Activated CD8-positive, alpha-beta memory T cell treated with anti-CD3 and anti-CD28 coated beads for 48 hours (primary cell): ENCODE measurements at places on chromosomes 6 and 20.

DNA sequence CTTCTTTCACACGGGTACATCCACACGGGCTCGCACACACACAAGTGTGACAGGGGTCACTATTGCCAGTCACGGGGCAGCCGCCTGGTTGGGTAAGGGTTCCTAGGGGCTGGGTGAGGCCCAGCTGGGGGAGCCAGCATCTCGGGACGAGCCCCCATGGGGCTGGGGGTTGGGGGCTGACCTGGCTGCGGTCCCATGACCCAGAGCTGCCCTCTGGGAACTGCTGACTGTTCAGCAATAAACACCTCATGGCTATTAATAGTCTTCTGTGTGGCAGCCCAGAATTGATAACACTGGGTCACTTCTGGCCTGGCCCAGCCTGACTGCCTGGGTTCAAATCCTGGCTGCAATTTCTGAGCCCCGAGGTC, 23.8 kb downstream of the VEGFA start:
- no peak for DNase-seq

GRCh38 chr6:89859744-89860143, 30.1 kb downstream of the CASP8AP2 start:
- no peak for DNase-seq

DNA sequence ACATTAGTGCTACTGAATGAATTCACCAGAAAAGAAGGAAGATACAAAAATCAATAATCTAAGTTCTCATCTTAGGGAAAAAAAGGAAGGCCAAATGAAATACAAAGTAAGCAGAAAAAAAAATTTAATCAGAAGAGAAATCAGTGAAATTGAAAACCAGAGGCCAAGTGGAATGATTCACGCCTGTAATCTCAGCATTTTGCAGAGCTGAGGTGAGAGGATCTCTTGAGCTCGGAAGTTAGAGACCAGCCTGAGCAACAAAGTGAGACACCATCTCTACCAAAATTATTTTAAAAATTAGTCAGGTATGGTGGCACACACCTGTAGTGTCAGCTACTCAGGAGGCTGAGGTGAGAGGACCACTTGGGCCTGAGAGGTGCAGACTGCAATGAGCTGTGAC, 21.2 kb upstream of the ASF1A start:
- DNase-seq: no peak

DNA sequence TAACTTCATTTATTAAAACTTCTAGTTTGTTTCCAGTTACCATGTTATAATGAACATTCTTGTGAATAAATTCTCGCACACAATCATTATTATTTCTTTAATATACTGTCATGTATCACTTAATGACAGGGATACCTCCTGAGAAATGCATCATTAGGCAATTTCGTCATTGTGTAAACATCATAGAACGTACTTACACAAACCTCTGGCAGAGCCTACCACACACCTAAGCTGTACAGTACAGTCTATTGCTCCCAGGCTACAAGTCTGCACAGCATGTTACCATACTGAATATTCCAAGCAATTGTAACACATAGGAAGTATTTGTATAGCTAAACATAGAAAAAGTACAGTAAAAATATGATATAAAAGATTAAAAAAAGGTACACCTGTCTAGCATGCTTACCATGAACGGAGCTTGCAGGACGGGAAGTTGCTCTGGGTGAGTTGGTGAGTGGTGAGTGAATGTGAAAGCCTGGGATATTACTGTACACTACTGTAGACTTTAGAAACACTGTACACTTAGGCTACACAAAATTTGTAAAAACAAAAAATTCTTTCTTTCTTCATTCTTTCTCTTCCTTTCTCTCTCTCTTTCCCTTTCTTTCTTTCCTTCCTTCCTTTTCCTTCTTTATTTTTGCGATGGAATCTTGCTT, 268.2 kb upstream of the SOX4 start:
- DNase-seq: no peak

DNA sequence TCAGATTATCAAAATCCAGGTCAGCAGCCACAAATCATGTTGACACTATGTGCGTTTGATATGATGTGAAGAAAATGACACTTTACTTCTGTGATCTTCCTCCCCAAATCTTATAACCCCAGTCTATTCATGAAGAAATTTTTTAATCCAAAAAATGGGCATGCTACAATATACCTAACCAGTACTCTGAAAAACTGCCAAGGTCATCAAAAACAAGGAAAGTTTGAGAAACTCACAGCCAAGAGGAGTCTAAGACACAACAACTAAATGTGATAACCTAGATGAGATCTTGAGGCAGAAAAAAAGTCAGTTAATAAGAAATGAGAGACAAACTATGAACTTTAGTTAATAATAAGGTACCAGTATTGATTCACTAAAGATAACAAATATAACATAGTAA, 200.6 kb upstream of the IRAK1BP1 start:
- DNase-seq: no peak

DNA sequence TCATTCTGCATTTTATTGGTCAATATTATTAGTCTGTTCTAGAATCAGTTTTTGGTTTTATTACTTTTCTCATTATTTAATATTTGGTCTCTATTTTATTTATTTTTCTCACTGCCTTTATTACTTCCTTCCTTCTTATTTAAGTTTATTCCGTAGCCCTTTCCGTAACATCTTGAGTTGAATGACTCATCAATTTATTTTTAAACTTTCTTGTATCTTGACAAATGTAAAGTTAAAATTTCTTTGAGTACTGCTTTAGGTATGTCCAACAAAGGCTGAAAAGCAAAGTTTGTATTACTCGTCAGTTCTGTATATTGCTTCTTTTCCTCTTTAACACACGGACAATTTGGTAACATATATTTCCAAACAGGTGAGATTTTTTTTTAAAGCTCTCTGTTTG, 192.0 kb downstream of the CD109 start:
- DNase-seq: no peak

- DNase-seq: no peak
These were observed 142.4 kb downstream of the FNDC1 start for GRCh38 chr6:159311618-159312017.

- DNase-seq: no peak
These were observed 80.6 kb downstream of the CDYL start for GRCh38 chr6:4856785-4857184.

GRCh38 chr20:8427419-8428040, 295.5 kb downstream of the PLCB1 start:
- no peak for DNase-seq

- no peak for DNase-seq
These were observed 398.0 kb upstream of the PLCB4 start for GRCh38 chr20:8670893-8671215.

- DNase-seq: no peak
These were observed 75.2 kb downstream of the WDR27 start for GRCh38 chr6:169626649-169627048.

DNA sequence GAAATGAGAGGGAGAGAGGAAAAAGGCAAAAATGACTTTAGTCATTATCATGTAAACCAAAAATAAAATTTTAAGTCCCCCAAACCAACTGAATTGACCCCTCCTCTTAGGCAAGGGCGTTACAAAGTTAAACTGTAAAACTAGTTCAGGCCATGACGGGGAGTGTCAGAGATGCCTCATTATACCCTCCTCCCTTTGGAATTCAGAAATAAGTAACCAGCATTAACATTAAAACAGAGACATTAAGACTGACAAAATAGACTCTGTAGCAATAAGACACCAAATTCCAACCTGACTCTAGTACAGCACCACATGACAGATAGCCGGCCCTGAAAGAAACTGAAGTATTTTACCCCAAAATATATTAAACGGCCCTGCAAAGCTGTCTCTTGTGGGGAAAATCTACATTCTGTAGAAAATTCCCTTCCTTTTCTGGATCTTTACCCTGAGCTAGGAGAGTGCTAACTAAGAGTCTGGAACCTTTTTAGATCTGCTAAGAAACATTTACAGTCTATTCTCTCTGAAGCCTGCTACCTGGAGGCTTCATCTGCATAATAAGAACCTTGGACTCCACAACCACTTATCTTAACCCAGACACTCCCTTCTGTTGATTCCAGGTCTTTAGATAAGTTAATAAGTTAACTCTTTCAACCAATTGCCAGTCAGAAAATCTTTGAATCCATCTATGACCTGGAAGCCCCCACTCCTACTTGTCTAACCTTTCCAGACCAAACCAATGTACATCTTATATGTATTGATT, 150.7 kb downstream of the PKHD1 start:
- no peak for DNase-seq

- DNase-seq: no peak
These were observed 38.1 kb downstream of the CDS2 start for GRCh38 chr20:5164645-5165625.

GRCh38 chr6:14665827-14666724, 548.5 kb downstream of the CD83 start:
- DNase-seq: no peak

DNA sequence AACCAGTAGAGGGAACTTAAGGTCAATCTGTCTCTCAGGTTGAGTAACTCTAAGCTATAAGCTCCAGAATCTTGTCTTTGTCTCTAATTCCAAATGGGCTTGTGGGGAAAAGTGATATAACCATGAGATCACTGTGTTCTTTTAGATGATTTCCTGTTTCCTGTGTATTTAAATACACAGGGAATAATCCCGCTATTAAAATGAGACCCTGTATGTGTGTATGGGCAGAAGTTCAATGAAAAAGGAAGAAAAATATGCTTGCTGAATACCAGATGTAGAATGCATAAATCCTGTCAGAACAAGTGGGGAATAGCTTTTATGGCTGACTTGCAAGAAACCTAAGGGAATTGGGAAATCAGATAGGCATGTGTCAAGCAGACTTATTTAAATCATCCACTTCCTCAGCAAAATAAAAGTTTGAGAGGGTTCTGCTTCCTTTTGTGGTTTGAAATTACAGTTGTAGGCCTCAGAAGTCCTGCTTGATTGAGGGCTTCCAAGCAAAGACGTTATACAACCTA, 164.7 kb upstream of the PDE7B start:
- DNase-seq: no peak

- DNase-seq: no peak
These were observed 10.9 kb upstream of the ADGRF4 start for GRCh38 chr6:47687432-47687831.

DNA sequence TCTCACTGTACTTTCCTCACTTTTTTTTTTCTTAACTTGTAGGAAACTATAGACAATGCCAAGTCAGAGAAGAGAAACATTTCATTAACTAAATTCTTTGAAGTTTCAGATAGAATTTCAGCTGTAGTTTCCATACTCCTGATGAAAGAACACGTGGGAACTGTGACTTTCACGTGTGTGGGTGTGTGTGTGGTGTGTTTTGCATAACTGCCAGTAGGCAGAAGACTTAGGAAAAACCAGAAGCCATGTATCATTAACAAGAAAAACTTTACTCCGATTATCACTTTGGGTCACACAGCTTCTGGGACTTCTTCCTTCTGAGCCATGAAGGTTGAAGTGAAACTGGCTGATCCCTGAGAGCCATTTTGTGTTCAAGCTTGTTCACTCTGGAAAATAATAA, 483.3 kb downstream of the TFAP2B start:
- DNase-seq: no peak

DNA sequence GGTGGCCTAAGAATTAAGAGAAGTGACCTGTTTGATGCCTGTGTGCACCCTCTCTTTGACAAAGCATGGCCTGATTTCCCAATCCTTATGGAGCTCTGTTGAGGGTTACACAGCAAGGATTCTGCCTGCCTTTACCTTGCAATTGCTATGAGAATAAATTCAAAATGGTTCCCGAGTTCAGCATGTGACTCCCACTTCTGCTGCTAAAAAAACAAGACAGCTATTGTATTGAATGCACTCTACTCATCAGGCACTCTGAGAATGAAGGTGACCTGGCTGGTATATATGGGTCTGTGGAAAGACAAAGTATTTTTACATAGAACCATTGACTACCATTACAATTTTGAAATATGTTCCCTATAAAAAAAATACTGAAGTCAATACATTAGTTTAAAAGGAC, 190.3 kb downstream of the ATXN1 start:
- no peak for DNase-seq

GRCh38 chr6:169451065-169451838, 197.6 kb upstream of the THBS2 start:
- no peak for DNase-seq

DNA sequence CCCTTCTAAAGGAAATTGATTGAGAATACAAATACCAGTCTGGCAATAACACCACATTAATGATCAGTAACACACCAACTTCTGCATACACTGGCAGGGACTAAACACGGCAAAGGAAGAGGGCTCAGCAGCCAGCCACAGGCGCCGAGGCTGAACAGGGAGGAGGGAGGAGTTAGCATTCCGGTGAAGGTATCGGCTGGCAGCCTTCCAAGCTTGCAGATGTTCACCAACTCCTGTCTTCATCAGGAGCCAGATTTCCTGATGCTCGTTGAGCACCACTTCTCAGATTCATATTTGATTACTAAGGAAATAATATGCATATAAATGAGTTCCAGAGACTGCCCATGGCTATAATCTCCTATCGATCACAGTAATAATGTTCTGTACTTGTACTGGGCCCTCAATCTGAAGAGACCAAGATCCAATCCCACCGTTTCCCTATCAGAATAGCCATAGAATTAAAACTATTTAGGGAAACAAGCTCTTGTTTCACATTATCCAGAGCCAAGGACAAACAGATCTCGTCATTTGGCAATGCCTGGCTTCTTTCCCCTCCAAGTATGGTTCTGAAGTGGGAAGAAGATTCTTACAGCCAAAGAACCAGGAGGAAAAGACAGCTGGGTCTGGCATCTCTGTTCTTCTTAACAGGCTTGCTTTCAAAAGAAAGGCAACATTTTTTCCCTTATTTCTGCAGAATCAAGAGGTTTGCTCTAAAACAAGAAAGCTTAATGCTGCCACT, 42.2 kb downstream of the GFOD1 start:
- no peak for DNase-seq

GRCh38 chr6:152309648-152310047, 327.5 kb downstream of the SYNE1 start:
- DNase-seq: peak; percentile 29

DNA sequence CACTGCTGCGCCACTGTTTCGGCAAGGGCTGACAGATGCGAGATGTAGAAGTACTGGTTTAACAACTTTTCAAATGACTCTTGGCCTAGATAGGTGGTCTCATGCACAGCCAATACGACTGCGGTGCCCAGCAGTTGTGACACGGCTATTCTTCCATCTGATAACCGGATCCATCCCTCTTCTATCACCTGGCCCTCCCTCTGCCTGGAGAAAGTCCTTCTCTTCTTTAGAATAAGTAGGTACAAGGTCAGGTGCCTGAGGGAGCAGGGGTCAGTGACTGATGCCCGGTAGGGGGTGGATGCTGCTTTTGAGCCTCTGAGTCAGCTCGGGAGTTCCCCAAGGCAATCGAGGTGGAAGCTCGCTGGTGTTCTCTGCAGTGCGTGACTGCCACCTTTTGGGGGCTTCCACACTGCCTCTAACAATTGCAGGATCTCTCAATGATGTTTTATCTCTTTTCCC, 166.8 kb upstream of the GRIK2 start:
- no peak for DNase-seq

- no peak for DNase-seq
These were observed 3.1 kb downstream of the TRMT6 start for GRCh38 chr20:5947276-5947675.

- DNase-seq: no peak
These were observed 270.4 kb upstream of the JARID2 start for GRCh38 chr6:14975471-14975817.

- DNase-seq: no peak
These were observed 326.9 kb downstream of the CD83 start for GRCh38 chr6:14444295-14444972.
